NCI-H1436 treated with DMSO at 0.1 percent for 48 hours (cell line): ENCODE measurements at places on chromosomes 11 and 22.

- DNase-seq: no peak
These were observed 75.6 kb downstream of the SNX19 start for GRCh38 chr11:130840679-130841078.

GRCh38 chr11:77510851-77511250, 37.0 kb upstream of the PAK1 start:
- no peak for DNase-seq

- no peak for DNase-seq
These were observed 13.9 kb downstream of the ATG16L2 start for GRCh38 chr11:72828081-72828567.

DNA sequence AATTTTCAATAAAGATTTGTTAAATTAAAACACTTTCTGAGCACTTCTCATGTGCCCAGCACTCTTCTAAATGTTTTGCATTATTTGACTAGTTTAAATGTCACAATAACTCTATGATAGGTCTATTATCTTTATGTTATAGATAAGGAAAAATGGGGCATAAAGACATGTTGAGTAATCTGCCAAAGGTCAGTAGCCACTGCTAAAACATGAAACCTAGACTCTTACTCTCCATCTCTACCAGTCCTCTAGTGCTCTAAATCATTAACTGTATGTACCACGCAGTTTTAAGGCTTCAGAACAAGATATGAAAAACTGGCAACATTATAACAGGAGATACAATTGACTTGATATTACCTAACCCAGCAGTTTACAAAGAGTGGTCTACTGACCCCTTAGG, 6.9 kb downstream of the RAB6A start:
- no peak for DNase-seq

- DNase-seq: no peak
These were observed 51.9 kb downstream of the IGLL1 start for GRCh38 chr22:23527971-23528740.

DNA sequence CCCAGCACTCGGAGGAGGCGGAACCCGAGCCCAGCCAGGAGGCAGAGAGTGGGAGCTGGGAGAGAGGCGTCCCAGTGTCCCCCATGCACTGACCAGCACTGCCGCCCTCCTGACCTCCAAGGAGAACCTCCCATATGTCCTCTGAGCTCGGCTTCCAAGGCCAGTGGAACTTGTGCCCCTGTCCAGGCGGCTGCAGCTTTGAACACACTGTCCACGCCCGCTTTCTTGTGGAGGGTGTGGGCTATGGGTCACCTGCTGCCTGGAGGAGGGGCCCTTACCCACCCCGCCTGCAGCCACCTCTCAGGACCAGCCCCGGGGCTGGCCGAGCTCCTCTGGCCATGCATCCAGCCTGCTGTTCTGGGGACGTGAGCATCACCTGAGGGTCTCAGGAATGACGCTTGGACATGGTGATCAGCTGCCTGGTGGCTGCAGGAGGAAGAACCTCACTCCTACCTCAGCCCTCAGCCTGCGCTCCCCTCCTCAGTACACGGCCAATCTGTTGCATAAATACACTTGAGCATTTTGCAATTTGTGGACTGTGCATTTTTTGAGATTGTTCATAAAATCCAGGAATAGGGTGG, 22.2 kb upstream of the MUC5B start:
- DNase-seq: no peak
